ENCODE measurements at places on chromosomes 1 and 21. TPM values are rescaled to one million over a fixed set of nuclear protein-coding genes. Genes with fewer than 3 reads are reported as not detected.
A peak's percentile ranks its signal among the peaks of the same experiment; 100 is the strongest.

DNA sequence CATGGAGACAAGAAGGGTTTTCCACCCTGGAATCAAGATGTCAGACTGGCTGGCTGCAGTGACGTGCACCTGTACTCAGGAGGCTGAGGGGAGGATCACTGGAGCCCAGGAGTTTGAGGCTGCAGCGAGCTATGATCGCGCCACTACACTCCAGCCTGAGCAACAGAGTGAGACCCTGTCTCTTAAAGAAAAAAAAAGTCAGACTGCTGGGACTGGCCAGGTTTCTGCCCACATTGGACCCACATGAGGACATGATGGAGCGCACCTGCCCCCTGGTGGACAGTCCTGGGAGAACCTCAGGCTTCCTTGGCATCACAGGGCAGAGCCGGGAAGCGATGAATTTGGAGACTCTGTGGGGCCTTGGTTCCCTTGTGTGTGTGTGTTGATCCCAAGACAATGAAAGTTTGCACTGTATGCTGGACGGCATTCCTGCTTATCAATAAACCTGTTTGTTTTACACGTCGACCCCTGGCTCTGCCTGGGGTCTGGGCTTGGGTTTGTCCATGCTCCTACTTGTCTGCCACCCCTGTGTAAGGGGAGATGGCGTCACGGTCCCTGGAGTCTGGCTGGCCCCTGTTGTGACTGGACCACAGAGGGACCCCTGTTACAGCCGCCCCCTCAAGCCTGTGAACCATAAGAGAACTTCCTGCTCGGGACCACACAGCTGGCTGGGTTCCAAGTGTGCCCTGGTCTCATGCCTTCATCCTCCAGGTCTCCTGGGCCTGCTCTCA, 20.9 kb upstream of the VPS13D start:
- DNase-seq, result peak; percentile 69

- no peak for DNase-seq
Measured at GRCh38 chr1:116569381-116569670, 1.5 kb downstream of the CD58 start.

GRCh38 chr21:14916676-14917141, 148.1 kb downstream of the NRIP1 start:
- DNase-seq, result no peak

DNA sequence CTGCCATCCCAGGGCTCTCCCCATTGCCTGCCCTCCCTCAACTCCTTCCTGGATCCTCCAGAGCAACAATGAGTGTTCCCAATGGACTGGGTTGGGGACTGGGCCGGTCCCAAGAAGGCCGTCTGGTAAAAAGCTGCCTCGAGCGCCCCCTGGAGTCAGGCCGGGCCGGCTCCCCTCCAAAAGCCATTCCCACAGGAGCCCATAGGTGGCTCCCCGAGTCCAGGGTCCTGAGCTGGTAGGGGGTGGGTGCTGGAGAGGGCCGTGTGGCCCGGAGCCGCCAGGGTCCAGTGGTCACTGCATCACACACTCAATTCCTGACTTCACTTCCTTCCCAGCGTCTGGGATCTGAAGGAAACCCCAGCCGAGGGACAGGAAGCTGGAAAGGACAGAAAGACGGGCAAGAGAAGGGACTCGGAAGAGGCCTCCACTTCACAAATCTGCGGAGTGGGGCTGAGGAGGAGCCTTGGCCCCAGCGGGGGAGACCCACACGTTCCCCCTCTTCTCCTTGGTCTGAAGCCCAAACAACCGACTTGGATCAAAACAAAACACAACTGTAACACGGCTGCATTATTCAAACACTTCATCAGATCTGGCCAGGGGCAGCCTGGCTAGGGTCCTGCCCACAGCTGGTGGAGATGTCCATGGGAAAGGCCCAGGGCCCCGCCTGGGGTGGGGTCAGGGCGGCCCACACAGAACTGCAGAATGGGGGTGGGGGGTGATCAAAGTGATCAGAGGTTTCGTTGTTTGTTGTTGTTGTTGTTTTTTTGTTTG, 10.9 kb upstream of the ALDH4A1 start:
- peak; percentile 63 for DNase-seq

Gene F13B
- not detected for total RNA-seq

- DNase-seq, result no peak
Measured at GRCh38 chr1:167718914-167719691, 2.7 kb upstream of the MPZL1 start.

DNA sequence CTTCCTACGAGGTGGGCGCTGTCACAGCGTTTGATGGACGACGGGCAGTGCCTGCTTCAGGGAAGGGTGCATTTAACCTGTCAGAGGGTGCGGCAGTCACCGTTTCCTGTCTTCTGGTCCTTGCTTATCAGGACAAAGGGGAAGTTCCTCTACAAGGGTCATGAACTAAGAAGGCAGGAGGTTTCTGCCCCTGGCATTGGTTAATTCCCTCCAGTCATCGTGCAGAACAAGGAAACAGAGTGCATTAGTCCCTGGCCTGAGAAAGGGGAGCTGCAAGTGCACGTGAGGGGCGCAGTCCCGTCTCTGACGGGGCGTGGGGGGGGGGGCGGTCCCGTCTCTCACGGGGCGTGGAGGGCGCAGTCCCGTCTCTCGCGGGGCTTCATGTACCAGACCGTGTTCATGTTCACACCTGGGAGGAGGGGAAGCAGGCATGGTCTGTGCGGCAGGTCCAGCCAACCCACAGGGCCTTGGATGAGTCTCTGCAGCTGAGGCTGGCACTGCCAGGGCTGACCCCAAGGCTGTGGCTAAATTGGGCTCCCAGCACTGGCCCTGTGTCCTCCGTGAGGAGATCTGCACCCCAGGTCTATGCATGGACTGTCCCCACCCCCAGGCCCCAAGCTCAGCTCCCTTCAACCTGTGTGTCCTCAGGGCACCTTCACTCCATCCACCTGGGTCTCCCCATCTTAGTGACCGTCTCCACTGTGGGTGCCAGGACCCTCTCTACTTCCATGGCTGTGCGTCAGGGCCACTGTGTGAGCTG, 89.2 kb upstream of the COL6A1 start:
- no peak for DNase-seq

Gene FAM72D
- 3.8 TPM for total RNA-seq
